ENCODE measurements at places on chromosomes 11 and 22.
A peak's percentile ranks its signal among the peaks of the same experiment; 100 is the strongest.

GRCh38 chr11:33670250-33671011 lies 30.2 kb downstream of the C11orf91 start:
- DNase-seq = no peak

DNA sequence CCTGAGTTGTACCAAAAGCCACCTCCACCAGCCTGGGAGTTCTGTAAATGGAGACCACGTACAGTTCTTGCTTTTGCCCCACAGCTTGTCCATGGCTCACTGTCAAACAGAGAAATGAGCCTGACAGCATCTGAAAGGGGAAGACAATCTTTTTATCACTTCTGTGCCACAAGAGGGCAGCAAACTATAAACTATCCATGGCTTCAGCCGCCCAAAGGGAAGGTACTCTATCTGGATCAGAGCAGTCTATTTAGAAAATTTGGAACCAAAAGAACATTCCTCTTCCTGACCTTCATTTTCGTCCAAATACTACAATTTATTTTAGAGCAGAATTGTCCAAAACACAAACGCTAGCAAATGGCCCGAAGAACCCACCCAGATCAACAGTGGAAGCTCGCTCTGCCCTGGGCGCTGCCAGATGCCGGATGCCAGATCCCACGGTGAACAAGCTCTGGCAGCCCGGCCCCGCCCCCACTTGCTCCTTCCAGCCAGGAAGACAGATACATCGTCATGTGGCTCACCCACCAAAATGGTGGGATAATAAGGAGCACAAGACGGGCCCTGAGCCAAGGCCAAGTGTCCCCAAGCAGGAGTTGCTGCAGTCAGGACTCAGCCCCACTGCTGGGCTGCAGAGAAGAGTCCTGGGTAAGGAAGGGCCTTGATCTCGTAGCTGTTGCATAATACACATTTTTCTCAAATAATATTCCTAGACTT lies 23.9 kb upstream of the SCGB1A1 start:
- peak; percentile 89 for DNase-seq

- no peak for DNase-seq
Observed at GRCh38 chr22:35835267-35835997, 117.8 kb downstream of the APOL5 start.

DNA sequence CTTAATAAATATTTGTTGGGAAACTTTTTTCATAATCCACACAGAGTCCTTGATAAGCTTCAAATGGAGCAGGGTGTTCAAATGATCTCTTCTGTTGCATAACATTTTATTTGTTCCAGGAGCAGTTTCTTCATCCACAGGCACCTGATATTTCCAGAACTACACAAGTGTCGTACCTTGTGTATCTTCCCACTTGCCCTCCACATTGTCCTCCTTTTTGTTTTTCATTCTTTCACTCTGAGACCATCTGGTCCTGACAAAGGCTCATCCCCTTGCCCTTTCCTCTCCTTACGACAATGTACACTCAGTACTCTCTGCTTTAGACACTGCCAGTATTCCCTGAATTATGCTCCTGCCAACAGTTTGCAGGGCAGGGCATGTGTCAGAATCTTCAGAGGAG lies 5.2 kb upstream of the AMOTL1 start:
- no peak for DNase-seq

- no peak for DNase-seq
Observed at GRCh38 chr11:25769287-25769686, 562.6 kb upstream of the ANO3 start.

- DNase-seq = no peak
Observed at GRCh38 chr11:132631989-132632388, 900.3 kb downstream of the OPCML start.

DNA sequence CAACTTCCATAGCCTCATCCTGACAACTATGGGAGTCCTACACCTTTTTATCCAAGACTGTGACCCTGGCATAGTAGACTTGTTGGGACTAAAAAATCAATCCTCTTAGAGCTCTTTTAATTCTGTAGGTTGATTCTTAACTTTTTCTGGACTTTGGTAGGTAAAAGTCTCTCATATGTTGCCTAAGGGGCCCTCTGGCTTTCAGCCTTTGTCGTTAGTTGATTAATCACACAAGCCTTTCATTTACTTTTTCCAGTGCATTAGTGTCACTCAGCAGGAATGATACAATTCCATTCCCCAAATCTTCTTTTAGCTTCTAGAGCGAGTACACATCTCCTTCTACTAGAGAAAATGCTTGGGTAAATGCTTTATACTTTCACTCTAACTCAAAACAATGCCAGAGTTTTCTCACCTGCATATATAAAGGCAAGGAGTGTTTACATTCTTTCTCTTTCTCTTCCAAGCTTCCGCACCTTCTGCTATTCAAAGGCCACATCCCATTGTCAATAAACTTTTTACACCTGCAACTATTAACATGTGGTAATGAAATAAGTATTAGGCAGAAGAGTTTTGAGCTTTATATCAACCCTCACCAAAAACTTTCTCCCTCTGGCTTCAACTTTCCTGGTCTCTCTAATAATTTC lies 516.6 kb downstream of the FAM181B start:
- DNase-seq = no peak

DNA sequence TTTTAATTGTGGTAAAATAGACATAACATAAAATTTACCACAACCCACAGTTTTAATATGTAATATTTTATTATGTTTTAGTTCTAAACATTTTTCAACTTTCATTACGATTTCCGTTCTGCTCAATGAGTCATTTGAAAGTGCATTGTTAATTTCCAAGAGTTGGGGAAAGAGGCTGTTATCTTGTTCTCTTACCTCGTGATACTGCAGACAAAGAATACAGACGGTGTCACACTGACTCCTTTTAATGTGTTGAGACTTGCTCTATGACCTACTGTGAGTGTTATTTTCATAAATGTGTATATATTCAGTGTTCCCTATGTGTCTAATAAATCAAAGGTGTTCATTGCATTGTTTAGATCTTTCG lies 10.8 kb upstream of the RAC2 start:
- DNase-seq = no peak

- DNase-seq = no peak
Observed at GRCh38 chr11:5224538-5225479, 2.1 kb downstream of the HBB start.

- DNase-seq = no peak
Observed at GRCh38 chr11:112822478-112823274, 138.5 kb upstream of the NCAM1 start.

- DNase-seq = no peak
Observed at GRCh38 chr22:50015451-50016307, 3.1 kb upstream of the IL17REL start.

- DNase-seq = no peak
Observed at GRCh38 chr22:27746918-27747317, 54.6 kb downstream of the MN1 start.

DNA sequence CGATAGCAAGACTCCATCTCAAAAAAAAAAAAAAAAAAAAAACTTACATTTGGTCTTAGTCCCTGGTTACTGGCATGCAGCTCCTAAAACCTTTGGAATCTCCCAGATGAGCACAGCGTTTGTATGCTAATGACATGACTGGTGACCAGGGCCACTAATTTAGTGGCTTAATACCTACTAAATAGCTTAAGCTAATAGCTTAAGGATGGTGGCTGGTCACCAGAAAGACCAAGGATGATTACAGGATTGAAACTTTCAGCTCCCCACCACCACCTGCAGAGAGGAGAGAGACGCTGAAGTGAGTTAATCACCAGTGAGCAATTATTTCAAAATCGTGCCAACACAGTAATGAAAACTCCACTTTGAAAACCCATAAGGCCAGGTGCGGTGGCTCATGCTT lies 37.1 kb downstream of the DENND5A start:
- no peak for DNase-seq

- DNase-seq = no peak
Observed at GRCh38 chr11:37849706-37850105, 1251.7 kb upstream of the RAG2 start.

- no peak for DNase-seq
Observed at GRCh38 chr11:133347988-133348387, 184.3 kb downstream of the OPCML start.

DNA sequence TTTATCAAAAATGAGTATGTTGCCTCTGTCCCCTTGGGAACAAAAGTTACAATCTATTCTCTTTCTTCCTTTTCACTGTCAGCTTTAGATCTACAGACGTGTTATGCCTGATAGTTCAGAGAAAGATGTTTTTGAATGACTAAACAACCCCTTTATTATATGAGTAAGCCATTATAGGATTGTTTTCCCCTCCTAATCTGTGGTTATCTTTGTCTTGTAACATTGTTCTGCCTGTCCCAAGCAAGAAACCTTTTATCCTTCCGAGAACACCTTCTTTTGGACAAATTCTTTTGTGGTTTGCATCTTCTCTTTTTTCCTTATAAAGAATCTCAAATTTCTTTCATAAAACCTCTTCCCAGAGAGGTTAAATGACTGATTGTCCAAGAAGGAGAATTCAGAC lies 208.4 kb downstream of the DDX10 start:
- DNase-seq = no peak

GRCh38 chr11:65224930-65225278 lies 36.9 kb upstream of the POLA2 start:
- DNase-seq = no peak

DNA sequence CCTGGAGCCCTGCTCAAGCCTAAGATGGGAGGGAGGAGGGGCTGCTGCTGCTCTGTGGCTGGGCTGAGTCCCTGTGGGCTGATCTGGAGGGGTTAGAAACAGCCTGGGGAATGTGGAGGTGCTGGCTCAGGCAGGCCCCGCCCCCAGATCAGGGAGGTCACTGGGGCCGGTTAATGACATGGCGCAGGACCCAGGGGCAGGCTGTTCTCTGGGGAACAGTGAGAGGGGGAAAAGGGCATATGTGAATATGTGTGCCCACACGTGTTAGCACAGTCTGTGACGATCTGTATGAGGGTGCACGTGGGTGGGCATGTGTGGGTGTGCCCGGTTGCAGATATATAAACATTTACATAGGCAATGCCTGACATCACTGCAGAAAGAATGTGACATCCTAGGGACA lies 143.5 kb downstream of the MIAT start:
- DNase-seq = no peak

GRCh38 chr11:21142007-21142406 lies 472.6 kb downstream of the NELL1 start:
- DNase-seq = no peak

- no peak for DNase-seq
Observed at GRCh38 chr22:37508431-37508992, 10.7 kb downstream of the CARD10 start.

GRCh38 chr11:10600570-10601248 lies 32.2 kb upstream of the LYVE1 start:
- no peak for DNase-seq

- no peak for DNase-seq
Observed at GRCh38 chr11:130840679-130841078, 75.6 kb downstream of the SNX19 start.

- no peak for DNase-seq
Observed at GRCh38 chr11:10450462-10451425, 4.3 kb upstream of the AMPD3 start.

- DNase-seq = no peak
Observed at GRCh38 chr11:102704841-102705240, 728 bp downstream of the MMP27 start.

DNA sequence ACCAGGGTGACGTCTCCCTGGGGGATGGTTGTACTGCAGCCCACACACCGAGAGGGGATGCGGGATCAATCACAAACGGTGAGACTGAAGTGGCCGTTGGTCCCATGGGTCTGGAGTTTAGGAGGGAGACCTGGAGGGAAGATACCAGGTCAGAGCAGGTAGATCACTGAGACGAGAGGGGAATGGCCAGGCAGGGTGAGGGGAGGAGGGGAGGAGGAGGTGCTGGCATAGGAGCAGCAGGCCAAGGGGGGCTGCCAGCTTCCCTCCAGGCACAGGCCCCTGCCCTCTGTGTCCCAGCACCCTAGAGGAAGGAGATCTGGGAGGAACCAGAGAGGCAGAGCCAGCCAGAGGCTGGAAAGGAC lies 7.0 kb downstream of the MAPK8IP2 start:
- DNase-seq = no peak

DNA sequence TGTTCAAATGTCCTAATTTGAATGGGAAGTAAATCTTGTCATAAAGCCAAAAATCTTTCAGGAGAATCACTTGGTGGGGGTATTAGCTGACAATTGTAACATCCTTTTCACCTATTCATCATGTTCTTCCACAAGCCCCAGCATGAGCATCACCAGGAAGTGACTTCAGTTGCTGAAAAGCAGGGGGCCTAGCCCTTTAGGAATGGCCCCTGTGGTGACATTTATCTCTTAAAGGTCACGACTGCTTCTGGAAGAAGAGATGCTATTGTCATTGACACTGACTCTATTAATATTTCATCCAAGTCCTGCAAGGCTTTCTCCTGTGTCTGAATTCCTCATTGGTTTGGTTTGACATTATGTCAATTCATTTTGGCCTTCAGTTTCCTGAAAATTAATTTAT lies 92.6 kb downstream of the OR5AK2 start:
- DNase-seq = no peak

DNA sequence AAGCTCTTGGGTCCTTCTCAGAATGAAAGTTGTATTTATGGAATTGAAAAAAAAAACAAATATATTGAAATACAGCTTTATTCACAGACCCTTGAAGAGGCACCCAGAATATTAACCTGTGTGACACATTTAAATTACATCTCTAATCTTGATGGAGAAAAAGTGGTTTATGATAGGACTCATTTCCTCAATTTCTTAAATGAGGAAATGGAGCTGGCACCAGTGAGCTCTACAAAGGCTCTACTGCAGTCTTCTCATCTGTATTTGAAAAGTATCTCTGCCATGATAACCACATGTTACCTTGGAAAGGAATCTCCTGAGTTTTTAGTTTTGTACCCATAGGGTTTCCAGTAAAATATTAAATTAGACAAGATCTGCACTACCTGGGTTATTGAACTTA lies 186.5 kb downstream of the HIPK3 start:
- DNase-seq = no peak

DNA sequence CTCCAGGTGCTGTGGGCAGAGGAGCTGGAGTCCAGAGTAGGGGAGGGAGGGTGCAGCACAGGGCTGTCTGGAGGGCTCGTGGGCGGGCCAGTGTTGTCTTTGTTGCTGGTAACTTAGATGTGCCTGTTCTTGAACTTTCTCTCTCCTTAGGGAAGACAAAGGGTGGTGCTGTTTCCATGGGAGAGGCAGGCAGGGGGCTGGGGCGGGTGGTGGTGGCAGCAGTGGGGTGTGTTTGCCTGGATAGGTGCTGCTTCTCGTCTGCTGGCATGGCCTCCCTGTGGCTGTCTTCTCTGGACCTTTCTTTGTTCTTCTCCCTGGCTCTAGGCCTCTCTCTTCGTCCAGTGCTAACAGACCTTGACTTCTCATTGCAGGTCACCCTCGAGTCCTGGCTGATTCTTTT lies 8.5 kb downstream of the SIDT2 start:
- DNase-seq = no peak

Measured in globus pallidus (tissue), 1 donor.